ENCODE measurements at places on chromosomes 11 and 22. TPM values are rescaled to one million over a fixed set of nuclear protein-coding genes. Genes with fewer than 3 reads are reported as not detected.

DNA sequence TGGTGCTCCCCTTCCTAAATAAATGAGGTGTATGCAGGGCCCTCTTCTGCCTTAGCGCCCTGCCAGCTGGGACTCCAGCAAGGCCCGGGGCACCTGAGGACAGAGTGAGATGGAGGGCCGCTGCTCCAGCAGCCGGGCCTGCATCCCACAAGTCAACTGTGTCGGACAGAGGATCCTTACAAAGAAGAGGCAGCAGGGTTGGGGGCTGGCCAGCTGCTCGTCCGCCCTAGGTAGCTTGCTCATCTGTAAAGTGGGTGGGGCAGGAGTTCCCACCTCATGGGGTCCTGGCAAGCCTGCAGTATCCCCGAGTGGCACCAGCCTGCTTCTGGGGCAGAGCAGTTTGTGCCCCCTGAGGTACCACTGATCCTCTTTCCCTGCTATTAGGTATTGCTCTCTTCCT, 7.6 kb downstream of the TMEM121B start:
- no peak overlapping the region for H3K4me3 ChIP-seq
- peaks cover 19% of the 10 kb centered on the region for H3K36me3 ChIP-seq
- H3K27me3 ChIP-seq: no peaks in the 10 kb centered on the region
- DNase-seq: no peak

GRCh38 chr11:79269611-79270307, 171.1 kb downstream of the TENM4 start:
- no peaks in the 10 kb centered on the region for H3K27me3 ChIP-seq
- no peaks in the 10 kb centered on the region for H3K36me3 ChIP-seq
- H3K4me1 ChIP-seq: no peaks in the 10 kb centered on the region
- DNase-seq: no peak
- H3K4me3 ChIP-seq: no peak overlapping the region
- H3K27ac ChIP-seq: no peak overlapping the region

The ADORA2A gene
- total RNA-seq: 16.0 TPM

The CYP2D6 gene
- total RNA-seq: 1.4 TPM

DNA sequence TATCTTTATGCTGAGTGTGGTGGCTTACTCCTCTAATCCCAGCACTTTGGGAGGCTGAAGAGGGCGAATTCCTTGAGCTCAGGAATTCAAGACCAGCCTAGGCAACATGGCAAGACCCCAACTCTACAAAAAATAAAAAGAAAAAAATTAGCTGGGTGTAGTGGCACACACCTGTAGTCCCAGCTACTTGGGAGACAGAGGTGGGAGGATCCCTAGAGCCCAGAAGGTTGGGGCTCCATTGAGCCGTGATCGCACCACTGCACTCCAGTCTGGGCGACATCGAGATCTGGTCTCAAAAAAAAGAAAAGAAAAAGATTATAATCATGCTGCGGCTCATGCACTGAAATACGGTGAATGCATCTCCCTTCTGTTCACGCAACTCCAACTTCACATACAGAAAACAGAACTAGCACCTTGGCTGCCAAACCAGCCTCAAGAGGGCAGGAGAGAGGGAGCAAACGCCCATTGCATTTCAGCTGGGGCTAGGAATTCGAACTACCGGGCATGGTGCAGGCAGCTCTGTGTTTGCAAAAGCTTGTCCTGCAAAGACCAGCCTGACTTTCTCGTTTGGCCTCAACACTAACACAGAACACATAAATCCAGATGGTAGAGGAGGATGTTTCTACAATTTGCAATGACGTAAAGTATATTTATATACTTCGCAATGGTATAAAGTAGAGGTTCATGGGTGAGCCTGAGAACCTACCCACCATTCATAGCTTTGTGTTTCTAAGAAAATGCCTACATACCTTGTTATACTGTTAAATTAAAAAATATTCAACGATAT, 6.3 kb upstream of the SYNGR1 start:
- no peaks in the 10 kb centered on the region for H3K27me3 ChIP-seq
- peak; percentile 64 for DNase-seq
- H3K36me3 ChIP-seq: no peaks in the 10 kb centered on the region
- no peaks in the 10 kb centered on the region for H3K4me1 ChIP-seq

DNA sequence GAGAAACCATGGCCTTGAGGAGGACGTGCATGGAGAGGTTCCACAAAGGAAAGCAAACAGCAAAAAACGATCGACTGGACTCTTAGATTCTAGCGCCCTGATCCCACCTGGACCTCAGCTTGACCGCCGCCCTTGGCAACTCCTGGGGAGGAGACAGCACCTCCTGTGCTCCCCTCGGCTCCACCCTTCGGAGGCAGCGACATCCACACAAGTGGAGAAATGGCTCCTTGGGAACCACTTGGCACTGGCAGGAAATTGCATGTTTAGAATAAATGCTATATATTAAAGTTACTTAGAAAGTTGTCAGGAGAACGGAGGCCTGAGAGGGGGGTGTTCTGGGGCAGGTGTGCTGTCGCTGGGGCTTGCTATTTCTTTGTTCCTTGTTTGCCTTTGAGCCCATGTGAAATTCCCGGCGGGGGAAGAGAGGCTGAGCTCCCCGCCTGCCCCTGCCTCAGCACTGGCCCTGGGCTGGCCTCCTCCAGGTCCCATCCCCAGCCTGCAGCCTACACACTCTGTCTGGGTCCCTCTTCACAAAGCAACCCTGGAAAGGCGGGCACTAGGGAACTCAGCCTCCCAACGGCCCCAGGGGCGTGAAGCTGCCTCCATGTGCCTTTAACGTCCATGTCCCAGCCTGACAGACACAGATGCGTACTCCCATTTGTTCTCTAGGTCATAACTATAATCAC, 395.3 kb downstream of the BRD1 start:
- no peaks in the 10 kb centered on the region for H3K36me3 ChIP-seq
- no peak for DNase-seq
- no peaks in the 10 kb centered on the region for H3K4me1 ChIP-seq
- no peak overlapping the region for H3K27ac ChIP-seq
- no peak overlapping the region for H3K4me3 ChIP-seq

The PPP2R1B gene
- 24.1 TPM for total RNA-seq

GRCh38 chr11:1876361-1877063, 15.2 kb downstream of the PRR33 start:
- no peaks in the 10 kb centered on the region for H3K27me3 ChIP-seq
- peak; percentile 52 for DNase-seq
- peak overlapping the region; percentile 18 for H3K27ac ChIP-seq
- H3K4me3 ChIP-seq: no peak overlapping the region
- H3K36me3 ChIP-seq: no peaks in the 10 kb centered on the region

The GVQW3 gene
- 3.3 TPM for total RNA-seq
